ENCODE measurements at places on chromosomes 7 and 10.

GRCh38 chr10:95289921-95290421 lies 832 bp downstream of the PDLIM1 start:
- DNase-seq = no peak

- DNase-seq = no peak
These were observed 6.7 kb downstream of the TES start for GRCh38 chr7:116216956-116217571.

- no peak for DNase-seq
These were observed 233.8 kb downstream of the KCNMA1 start for GRCh38 chr10:77403761-77404160.

GRCh38 chr7:149084407-149084806 lies 6.1 kb downstream of the ZNF786 start:
- DNase-seq = no peak

GRCh38 chr10:21336476-21337170 lies 188.9 kb downstream of the SKIDA1 start:
- DNase-seq = no peak

GRCh38 chr10:1665021-1665661 lies 72.2 kb downstream of the ADARB2 start:
- no peak for DNase-seq

- DNase-seq = no peak
These were observed 4.9 kb upstream of the FOXP2 start for GRCh38 chr7:114409750-114410149.
